ENCODE measurements at places on chromosomes 7 and 10.

- no peak for DNase-seq
Measured at GRCh38 chr7:148729984-148730733, 31.5 kb downstream of the CUL1 start.

DNA sequence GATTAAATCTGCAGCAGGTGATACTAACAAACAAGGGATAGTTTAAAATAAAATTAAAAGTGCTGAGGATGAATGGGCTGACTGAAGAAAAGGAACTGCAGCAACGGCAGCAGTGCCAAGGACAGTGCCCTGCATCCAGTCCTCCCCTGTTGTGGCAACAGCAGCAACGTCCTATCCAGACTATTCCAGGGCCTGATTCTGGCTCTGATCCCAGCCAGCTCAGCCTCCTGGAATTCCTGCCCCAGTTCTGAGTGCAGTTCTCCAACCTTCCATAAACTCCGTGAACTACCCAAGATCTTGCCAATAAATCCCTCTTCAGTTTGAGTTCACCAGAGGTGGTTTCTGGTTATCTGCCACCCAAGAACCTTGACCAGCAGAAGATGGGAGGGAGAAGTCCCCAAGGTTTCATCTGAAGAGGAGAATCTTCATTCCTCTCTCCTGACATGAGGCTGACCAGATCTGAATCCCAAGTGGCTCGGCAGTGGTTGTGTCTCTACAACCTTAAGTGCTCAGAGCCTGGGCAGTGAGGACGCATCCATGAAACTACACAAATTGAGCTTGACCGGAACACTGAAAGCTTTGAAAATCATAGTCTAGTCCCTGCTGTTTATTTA, 115.8 kb downstream of the SORBS1 start:
- peak; percentile 37 for DNase-seq

DNA sequence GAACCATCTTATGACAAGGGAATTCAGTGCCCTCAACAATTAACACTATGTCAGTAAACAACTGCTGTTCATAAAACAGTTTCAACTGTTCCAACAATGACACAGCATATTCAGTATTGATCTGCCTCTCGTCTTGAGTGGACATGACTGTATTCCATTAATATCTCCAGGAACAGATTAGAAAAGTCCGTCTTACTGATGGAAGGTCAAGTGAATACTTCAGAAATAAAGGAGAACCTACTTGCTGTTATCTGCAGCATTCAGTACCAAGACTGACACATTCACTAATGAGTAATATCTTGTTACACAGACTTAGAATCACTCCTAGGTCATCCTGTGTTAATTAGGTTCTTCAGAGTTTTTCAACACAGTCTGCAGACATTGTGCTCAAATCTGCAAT, 12.1 kb downstream of the KBTBD2 start:
- DNase-seq: no peak

DNA sequence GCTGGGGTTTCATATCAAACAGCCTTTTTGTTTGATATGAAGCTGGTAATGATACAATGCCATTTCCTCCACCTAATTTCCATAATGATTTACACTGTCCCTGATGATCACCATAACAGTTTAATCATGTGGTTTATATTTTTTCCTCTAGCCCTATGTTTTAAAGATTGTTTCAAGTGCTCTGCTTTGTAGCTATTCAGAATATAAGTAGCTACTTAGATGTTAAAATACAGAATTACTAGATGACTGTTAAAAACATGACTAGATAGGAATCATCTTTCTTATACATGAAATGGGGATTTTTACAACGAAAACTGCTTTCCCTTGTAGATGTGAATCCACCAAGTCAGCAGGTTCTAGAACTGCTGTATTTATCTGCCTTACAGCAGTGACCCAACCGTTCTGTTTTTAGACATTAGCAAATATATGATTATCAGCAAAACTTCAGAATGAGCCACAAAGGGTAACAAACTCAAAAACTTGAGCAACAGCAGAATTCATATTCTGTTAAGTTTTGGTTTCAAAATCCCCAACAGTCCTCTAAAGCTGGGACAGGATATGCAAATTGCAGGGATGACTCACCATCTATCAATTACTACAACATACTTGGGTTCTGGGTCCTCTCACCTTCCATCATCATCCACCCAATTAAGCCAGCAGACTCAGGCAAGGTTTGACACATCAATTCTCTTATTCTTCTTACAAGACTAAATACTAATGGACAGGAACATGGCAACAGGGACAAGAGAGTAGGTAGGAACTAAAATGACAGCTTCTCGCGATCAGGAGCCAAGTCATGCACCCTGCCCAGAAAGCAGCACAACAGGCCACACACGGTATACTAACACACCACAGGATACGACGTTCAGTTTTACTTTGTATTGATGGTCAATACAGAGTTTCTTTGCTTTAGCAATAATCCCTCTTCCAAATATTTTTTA, 83.9 kb downstream of the PIP4K2A start:
- DNase-seq: no peak

DNA sequence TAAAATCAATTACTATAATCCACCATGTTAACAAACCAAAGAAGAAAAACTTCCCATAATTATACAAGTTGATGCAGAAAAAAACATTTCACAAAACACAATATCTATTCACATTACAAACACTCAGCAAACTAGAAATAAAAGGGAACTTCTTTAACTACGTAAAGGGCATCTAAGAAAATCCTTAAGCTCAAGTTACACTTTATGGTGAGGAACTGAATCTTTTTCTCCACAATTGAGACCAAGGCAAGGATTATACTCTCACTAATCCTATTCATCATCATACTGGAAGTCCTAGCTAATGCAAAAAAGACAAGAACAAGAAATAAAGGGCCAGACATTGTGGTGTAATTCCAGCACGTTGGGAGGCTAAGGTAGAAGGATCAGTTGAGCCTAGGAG, 159.9 kb downstream of the ZNF365 start:
- no peak for DNase-seq

- peak; percentile 84 for DNase-seq
Measured at GRCh38 chr10:5488272-5489161, 10.9 kb downstream of the CALML5 start.

DNA sequence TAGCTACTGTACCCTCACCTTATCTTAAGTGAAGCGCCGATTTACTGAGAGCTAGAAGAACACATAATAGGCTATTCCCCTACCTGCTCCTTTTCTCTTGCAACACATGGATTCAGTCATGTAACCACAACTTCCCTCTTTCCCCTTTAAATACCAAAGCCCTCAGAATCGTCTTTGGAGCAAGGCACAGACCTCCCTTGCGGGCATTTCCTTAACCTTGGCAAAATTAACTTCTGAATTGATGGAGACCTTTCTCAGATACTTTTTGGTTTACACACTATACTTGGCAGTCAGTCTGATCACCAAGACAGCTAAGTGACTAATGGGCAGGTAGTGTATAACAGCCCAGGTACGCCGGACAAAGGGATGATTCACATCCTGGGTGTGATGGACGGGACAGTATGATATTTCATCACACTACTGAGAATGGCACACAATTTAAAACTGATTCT, 72.7 kb upstream of the SEC61G start:
- DNase-seq: no peak

GRCh38 chr7:25844102-25844870, 307.7 kb upstream of the NFE2L3 start:
- no peak for DNase-seq

GRCh38 chr7:135728136-135728669, at the start of gene SLC13A4:
Gene SLC13A4 (minus strand): TSS chr7:135728186. CDS start chr7:135727496, 690 bp downstream.
- DNase-seq: no peak

DNA sequence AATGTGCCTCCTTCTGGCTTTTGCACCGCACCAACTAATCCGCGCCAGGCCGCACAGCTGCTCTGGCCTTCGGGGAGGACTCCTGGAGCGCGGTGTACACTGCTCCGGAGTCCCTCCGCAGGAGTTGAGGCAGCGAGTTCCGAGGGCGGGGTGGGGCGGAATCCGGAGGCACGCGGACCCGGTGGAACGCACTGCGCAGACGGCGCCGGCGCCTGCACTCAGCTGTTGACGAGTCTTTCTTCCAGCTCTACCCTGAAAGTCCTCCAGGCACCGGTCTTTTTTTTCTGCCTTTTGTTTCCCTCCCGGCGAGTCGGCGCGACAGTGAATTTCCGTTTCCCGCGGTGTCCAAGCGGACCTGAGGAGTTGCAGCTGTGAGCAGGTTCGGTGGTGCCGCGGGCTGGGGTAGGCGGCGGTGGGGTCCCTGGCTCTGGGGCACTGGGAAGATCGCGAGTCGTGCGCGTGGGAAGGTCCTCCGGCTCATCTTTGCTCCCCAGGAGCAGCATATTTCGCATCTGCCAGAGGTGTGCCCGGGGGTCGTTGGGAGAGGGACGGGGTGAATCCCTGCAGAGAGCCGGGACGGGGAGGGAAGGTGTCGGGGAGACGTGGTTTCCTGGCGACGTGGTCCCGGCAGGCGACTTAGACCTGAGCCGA, 44.1 kb downstream of the SFTPD start:
- peak; percentile 72 for DNase-seq

- no peak for DNase-seq
Measured at GRCh38 chr10:89357975-89358374, 19.9 kb upstream of the IFIT1B start.

DNA sequence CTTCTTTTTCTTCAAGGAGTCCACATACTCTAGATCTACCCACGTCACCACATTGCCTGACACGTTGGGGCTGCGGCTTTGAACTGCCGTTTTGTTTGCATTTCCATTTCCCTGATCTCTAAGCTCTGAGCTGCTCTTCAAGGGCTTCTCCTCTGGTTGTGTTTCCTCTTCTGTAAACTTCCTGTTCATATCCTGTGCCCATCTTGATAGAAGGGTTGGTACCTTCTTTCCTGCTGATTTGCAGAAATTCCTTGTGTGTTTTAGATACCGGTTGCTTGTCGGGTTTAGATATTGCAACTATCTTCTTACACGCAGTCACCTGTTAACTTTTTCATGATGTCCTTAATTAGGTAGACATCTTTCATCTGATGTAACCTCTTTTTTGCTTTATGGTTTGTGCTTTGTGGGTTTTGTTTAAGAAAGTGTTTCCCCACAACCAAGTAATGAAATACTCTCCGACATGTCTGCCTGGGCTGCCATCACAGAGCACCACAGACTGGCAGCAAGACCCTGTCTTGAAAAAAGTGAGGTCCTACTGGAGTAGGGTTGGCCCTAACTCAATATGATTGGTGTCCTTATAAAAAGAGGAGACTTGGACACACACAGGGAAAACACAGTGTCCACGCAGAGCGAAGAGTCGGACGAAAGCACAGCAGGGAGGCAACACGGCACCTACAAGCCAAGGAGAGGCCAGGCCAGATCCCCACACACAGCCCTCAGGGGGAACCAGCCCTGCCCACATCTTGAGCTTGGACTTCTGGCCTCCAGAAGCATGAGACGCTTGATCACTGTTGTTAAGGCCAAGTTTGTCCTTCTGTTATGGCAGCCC, 99.1 kb upstream of the PDGFA start:
- peak; percentile 55 for DNase-seq

DNA sequence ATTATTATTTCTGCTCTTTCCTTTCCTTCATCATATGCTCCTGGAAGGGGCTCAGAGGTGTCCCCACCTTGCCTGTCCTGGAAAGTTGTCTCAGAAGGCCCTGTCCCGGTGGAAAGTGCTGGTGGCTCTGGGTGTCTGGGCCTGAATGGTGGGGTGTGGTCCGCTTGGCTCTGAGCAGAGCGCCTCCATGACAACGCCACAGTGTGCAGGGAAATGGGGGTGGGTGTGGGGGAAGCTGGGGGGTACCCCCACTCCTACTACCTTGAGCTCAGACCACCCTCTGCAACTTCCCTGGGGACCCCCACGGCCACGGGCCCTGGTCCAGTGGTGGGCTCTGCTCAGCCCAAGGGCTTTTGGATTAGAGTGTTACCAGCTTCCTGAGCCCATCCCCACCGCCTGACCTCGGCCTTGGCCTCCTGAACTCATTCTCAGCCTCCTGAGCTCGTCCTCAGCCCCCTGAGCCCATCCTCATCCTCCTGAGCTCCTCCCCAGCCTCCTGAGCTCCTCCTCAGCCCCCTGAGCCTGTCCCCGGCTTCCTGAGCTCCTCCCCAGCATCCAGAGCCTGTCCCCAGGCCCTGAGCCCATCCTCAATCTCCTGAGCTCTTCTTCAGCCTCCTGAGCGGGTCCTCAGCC, 106.4 kb upstream of the FAM20C start:
- peak; percentile 3 for DNase-seq

DNA sequence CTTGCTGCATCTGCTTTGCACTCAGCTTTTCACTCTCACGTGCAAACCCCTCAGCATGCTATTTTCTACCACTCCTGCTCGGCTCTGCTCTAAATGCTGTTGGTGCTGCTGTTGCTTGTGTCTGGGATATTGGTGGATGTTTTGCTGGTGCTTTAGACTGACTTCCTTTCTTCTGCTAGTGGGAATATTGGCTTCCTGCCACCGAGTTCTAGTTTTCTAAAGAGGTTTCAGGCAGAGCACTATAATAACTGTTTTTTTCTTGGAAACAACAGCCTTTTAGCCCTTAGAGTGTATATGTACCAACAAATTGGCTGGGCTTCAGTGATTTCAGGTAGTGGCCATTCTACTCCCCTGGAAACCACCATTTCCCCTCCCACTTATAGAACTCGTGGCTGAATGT, 27.8 kb downstream of the TMEM236 start:
- DNase-seq: no peak

GRCh38 chr10:124063750-124064603, 29.4 kb downstream of the CHST15 start:
- peak; percentile 52 for DNase-seq

DNA sequence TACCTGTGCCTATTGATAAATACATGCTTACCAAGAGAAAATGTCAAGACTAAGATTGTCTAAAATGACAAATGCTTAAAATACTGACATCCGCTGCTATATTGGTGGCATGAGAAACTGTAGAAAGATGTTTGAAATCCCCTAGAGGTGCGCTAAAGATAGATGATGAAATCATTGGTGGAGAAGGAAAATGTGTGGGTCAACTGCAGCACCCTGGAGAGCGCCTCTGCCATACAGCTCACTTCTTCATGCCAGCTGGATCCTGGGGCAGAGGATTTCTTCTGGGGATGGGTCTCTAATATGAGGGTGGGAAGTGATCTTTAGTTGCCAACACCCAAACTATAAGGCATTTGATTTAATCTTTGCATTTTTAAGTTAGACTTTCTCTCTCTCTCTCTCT, 680.4 kb upstream of the POM121L12 start:
- DNase-seq: peak; percentile 43

DNA sequence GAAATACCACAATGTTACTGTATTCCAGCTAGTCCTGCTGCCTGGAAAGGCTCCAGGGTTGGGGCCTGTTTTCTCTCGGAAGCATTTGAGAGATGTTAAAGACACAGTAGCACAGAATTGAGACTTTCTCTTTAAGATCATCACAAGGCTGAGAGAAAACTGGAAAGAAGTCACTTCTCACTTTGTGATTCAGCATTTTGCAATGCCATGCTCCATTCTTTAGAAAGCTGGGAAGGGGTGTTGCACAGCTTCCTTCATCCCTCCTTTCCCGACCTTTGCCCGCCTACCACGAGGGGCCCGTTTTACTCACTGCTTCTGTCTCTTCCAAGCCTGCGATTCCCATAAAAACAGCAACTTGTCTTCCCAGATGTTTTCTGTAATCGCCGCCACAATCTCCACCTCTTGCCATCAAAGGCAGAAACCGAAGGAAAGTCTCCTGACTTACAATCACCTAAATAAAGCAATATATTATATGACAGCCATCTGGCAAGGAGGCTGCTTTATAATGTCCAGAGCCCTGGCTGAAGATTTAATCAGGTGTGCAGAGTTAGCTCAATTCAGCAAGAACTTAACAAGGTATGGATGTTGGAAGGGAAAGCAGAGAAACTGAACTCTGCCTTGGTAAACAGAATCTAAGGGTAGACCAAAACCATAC, 18.9 kb downstream of the NOD1 start:
- DNase-seq: peak; percentile 87

All from hepatocyte (in vitro differentiated cells).